M059J (cell line): ENCODE measurements at places on chromosomes 7 and 10.
A peak's percentile ranks its signal among the peaks of the same experiment; 100 is the strongest.

GRCh38 chr7:20290505-20291111 lies 40.1 kb upstream of the ITGB8 start:
- no peak for DNase-seq

- DNase-seq, result no peak
Measured at GRCh38 chr10:4315551-4315950, 510.5 kb upstream of the AKR1E2 start.

GRCh38 chr10:94578790-94579189 lies 33.2 kb downstream of the HELLS start:
- no peak for DNase-seq

DNA sequence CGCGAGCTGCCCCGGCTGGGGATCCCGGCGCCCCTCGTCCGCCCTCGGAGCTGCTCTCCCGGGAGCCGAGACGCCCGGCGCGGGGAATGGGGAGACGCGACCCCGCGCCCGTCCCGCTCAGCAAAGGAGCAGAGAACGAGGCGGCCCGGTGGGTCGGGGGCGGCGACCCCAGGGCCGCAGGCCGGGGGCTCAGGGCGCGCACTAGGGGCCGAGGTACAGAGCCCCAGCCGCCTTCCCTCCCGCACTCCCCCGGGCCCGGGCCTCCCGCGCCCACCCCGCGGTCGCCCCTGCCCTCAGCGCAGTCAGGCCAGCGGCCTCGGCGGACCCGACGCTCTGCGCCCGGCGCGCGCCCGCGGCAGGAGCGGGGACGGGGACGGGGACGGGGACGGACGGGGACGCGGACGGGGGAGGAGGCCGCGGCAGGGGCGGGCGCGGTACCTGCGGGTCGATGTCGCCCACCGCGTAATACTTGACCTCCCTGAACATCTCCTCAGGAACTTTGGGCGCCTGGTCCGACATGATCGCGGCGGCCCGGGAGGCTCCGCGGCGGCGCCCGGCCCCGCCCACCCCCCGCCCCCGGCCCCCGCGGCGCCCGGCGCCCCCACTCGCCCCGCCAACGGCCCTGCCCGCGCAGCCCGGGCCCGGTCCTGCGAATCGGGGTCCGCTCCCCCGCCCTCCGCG lies 373 bp downstream of the PAXIP1 start:
- peak; percentile 44 for DNase-seq

DNA sequence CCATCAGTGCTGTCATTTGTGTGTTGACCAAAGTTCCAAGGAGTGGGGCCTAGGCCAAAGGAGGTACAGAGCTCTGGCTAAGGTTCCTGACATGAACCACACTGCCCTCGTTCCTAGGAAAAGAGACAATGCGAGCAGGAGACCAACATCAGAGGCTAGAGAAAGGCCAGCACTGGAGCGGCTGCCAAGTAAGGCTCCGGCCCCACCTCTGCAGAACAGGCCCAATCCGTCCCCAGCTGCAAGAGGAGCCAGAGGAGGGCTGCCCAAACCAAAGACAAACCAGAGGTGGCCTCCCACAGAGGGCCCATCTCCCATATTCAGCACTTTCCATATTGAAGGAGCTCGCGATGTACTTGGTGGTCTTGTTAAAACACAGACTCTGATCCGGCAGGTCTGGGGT lies 81.0 kb downstream of the FAM53B start:
- DNase-seq, result no peak
